ENCODE measurements at places on chromosomes 12 and 14.

GRCh38 chr14:104724981-104725771 lies 1.1 kb downstream of the ADSS1 start:
- DNase-seq, result no peak

- no peak for DNase-seq
Measured at GRCh38 chr14:39230416-39231035, 3.2 kb upstream of the MIA2 start.

- no peak for DNase-seq
Measured at GRCh38 chr12:93145086-93145485, 216.0 kb upstream of the EEA1 start.

- no peak for DNase-seq
Measured at GRCh38 chr12:45863332-45863731, 127.0 kb downstream of the SCAF11 start.

DNA sequence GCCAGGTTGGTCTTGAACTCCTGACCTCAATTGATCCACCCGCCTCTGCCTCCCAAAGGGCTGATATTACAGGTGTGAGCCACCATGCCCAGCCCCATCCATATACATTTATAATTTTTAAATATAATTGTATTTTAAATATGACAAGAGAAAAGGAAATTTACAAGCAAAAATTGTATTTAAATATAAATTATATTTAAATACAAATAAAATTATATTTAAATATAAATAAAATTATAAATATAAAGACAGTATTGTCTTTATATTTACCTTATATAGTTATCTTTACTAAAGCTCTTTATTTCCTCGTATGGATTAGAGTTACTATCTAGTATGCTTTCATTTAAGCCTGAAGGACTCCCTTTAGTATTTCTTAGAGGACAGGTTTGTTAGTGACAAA lies 11.9 kb upstream of the ATF7 start:
- no peak for DNase-seq

DNA sequence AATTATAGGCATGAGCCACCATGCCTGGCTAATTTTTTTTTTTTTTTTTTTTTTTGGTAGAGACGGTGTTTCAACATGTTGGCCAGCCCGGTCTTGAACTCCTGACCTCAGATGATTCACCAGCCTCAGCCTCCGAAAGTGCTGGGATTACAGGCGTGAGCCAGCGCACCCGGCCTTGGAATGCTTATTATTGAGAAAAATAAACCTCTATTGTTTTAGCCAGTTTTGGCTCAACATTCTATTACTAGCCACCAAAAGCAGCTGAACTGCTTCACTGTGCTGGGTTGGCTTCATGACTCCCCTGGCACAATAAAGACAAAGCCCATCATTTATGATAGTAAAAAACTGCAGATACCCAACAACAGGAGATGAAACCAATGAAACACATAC lies 93.5 kb upstream of the CEP83 start:
- DNase-seq, result no peak

GRCh38 chr12:130161261-130162243 lies 712 bp upstream of the FZD10 start:
- no peak for DNase-seq

DNA sequence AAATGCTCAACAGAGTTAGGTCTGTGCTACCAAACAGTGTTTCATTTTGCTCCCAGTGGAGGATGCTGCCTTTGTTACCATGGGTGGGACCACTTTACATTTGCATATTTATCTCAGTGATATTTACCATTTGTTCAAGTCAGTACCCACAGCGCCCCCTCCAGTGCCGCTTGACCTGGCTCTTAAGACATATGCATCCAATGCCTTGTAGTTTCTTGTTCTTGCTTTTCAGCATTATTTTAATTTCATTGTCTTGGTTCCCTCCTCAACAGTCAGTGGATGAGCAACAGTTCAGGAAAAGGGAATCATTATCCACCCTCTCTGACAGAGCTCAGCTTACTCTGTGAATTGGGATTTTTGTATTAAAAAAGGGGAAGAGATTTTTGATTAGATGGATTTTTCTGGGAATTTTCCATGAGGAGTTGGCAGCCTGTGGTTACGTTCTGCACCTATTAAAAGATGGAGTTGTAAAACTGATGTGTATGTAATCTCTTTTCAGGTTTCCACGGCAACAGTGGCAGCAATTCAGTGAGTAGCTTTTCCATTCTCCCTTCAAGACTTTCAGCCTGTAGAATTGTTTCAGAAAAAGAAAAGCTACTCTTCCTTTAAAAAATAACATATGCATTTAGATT lies 240.5 kb upstream of the DAAM1 start:
- DNase-seq, result no peak

GRCh38 chr14:33567731-33568130 lies 383.1 kb downstream of the EGLN3 start:
- no peak for DNase-seq

GRCh38 chr12:4445156-4446101 lies at the start of gene FGF6:
Gene FGF6 (minus strand): TSS chr12:4445815. CDS start chr12:4445570, 245 bp downstream.
- no peak for DNase-seq

DNA sequence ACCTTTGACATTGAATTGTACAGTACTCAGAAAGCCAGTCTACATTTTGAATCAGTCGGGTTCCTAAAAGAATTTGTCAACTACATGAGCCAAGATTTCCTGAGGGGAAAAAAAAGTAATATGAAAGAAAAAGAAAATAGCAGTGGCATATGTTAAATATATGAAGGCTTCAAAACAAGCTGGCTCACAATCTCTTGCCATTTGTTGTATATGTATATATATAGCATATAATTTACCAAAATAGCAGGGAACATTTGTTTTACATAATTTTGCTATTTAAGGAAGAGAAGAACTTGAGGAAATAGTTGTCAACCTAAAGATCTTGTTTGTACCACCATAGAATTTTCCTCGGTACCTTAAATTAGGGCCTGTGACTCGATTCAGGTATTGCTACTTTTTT lies 16.9 kb downstream of the SVOP start:
- DNase-seq, result no peak

GRCh38 chr14:87994974-87995373 lies 2.0 kb upstream of the GALC start:
- no peak for DNase-seq

DNA sequence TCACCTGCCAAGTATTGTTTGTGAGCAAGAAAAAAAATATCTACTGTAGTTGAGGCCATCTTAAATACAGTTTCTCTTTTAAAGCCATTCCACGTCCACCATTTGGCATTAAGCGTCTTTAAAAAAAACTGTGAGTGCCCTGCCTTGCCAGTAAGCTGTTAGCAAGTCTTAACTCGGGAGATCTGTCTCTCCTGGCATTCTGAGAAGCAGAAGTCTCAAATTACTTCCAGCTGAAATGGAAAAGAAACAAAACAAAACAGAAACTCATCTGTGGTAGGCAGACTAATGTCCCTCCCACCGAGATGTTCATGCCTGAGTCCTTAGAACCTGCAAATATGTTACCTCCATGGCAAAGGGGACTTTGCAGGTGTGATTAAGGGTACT lies 126.2 kb downstream of the CRADD start:
- no peak for DNase-seq

DNA sequence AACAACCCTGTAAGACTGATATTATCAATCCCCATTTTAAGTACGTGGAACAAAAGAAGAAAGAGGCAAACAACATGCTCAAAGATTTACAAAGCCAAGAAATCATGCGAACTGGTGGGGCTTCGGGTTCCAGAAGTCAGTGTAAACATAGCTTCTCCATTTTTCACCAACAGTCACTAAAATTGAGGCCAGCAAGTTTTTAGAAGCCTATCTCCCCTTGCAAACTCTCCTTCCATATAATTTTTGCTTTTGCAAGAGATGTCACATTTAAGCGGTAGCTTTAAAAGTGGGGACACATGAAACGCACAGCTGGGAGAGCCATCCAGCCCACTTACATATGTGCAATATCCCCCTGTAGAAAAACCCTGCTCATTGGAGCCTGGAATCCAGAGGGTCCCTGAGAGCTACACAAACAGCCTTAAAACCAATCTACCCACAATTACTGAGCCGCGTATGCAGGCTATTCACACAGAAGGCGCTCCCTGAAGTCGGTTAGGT lies 797 bp downstream of the SLC11A2 start:
- DNase-seq, result peak; percentile 38

DNA sequence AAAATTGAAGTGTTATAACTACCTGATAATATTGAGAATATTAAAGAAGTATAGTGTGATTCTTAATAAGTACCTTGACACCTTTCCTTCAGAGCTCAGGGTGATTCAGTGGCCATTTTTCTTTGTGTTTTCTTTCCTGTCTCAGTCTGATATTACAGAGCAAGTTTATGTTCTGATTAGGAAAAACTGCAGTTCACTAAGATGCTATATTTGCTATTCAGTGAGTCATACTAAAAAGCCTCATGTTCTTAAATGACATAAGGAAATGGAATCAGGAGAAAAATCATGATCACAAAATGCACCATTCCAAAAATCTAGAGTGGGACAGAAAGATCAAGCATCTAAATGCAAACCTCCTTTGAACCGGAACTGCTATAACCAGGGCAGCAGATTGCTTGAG lies 390.6 kb upstream of the ATP2B1 start:
- DNase-seq, result no peak
